ENCODE measurements at places on chromosomes 13 and 19.

- no peak for DNase-seq
Measured at GRCh38 chr13:109331011-109331433, 455.4 kb downstream of the IRS2 start.

DNA sequence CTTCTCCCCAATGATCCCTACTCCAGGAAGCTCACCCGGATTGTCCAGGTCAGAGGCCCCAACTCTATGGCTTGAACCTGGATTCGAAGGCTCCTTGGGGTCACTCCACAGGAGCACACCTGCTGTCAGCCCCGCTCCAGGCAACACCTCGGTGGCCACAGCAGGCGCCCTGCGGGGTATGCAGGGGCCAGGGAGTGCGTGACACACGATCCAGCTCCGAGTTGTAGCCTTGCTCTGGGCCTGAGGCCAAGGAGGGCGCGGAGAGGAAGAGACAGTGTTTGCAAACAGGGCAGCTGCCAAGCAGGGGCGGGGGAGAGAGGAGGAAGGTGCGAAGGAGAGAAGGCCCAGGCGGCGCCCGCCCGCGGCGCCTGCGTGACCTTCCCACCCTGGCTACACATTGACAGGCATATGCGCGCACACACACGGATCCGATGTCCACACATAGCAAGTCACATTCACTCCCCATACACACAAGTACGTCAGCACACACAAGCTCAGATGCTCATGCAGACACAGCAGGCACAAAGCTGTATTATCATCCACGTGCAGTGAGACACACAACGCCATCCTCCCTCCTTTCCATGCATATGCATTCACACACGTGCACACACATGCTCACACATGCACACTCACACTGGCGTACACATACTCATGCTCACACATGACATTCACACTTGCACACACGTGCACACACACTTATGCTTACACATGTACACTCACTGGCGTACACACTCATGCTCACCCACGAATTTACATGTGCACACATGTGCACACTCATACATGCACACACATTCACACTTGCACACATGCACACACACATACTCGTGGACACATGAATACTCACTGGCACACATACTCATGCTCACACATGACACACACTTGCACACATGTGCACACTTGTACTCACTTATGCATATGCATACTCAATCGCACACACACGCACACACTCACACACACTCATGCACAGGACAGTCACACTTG is 10.4 kb downstream of the SBK2 start:
- DNase-seq: no peak

- DNase-seq: peak; percentile 71
Measured at GRCh38 chr13:99371956-99372355, 64.8 kb upstream of the GPR183 start.

GRCh38 chr13:26555413-26555812 is 2.1 kb upstream of the WASF3 start:
- no peak for DNase-seq

DNA sequence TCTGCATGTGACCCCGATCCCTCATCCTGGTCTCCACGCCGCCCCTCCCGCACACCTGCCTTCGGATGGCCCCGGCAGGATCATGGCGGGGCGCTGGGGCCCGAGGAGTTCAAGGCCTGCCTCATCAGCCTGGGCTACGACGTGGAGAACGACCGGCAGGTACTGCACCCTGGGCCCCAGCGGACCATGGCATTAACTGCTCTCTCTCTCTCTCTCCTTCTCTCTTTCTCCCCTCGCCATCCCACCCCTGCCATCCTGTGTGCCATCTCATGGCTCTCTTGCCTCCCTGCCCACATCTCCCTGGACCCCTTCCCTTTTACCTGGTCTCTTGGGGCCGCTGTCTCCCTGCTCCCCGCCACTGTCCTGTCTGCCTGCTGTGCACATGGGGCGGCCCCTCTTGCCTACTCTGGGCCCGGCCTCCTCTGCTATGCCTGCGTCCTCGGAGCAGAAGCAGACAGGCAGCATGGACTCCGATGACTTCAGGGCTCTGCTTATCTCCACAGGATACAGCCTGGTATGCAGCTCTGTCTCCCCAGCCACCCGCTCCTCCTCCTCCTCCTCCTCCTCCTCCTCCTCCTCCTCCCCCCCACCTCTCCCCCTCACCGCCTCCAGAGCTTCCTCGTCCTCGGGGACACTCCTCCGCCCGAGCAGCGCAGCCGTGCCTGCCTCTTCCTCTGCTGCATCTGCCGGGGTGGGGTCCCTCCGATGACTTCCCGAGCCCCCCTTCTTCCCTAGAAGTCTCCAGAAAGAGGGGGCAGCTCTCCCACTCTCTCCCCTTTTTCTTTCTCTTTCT is 16.2 kb downstream of the CAPN12 start:
- DNase-seq: no peak

DNA sequence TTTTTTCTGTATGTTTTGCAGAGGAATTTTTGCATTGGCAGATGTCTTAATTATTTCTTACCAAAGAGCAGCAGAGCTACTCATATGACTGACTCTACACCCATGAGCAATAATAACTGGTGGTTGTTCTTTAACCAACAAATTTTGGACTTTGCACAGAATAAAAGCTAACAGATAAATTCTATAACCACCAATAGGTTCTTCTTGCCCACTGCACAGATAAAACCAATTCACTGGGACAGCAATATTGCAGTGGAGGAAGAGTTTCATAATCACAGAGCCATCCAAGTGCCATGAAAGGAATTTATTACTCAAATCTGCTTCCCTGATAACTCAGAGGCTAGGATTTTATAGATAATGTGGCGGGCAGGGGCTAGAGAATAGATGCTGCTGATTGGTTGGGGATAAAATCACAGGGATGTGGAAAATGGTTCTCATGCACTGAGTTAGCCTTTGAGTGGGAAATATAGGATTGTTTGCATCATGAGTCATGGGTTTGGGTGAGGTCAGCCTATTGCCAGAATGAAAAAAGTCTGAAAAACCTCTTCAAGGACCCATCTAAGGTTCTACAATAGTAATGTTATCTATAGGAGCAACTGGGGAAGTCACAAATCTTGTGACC is 104.3 kb upstream of the PCDH17 start:
- DNase-seq: no peak

DNA sequence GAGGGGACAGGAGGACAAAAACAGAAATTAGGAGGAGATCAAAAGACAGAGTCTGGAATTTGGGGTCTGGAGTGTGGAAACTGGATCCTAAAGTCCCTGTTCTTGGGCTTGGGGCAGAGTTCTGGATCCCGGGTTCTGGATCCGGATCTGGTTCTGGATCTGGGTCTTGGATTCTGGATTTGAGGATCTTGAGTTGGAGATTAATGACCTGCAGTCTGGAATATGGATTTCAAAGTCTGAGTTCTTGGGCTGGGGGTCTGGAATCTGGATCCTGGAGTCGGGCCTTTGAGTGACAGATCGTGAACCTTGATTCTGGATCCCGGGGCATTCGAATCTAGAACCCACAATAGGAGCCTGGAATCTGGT is 411 bp upstream of the KLK15 start:
- DNase-seq: no peak

DNA sequence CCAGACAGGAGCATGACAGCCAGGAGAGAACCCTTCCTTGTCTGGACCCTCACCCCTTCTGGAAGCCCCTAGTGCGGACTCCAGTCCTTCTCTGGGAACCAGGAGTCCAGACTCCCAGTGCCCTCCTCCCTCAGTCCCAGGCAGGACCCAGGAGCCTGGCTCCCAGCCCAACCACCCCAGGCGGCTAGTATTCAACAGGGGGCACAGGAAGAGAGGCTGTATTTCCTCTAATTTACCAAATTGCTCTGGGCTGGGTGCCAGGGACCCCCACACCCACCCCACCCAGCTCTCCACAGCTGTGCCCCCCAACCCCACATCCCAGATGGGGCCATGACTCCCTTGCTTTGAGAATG is 3.3 kb downstream of the GRIN2D start:
- no peak for DNase-seq

DNA sequence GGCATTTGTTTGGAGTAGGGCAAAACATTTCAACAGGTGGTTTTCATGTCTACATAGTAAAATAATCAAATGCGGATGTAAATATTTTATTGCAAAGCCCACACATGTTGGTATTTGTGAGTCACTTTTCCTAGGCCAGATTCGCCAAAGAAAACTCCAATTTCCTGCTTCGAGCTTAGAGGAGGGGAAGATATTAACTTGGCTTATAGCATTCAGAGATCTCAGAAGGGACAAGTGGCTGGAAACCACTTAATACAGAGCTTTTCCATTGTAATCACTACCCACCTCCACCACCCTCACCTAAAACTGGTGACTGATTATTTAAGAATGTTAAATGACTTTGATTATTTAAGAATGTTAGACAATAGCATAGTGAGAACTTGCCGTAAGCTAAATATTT is 530.6 kb upstream of the SPRY2 start:
- no peak for DNase-seq

- DNase-seq: peak; percentile 60
Measured at GRCh38 chr13:98576963-98577835, at the start of gene STK24. STK24 (minus strand) TSS chr13:98577107; CDS start chr13:98576786, 321 bp downstream.

DNA sequence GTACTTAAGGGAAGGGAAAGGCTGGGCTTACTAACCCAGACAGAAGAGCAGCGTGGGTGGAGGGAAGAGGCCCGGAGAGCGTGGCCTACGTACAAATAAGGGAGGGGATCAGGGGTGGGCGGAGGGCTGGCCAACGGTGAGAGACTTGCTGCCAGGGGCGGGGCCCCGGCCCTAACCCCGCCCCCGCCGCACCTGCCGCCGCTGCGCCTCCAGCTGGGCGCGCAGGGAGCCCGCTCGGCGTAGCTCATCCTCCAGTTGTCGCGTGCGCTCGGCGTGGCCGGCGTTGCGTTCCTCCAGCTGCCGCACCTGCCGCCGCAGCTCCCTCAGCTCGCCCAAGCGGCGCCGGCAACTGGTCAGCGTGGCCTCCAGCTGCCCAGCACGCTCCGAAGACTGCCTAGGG is 5.7 kb downstream of the HOOK2 start:
- peak; percentile 72 for DNase-seq

DNA sequence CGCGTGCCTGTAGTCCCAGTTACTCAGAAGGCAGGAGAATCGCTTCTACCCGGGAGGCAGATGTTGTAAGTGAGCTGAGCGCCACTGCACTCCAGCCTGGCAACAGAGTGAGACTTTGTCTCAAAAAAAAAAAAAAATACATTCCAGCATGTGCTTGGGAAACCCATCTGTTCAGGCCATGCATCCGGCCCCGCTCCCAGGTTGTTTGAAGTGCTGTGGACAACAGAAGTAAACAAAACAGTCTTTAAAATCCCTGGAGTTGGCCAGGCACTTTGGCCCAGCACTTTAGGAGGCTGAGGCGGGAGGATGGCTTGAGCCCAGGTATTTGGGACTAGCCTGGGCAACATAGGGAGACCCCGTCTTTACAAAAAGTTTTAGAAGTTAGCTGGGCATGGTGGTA is 3.2 kb upstream of the PTPRS start:
- no peak for DNase-seq

- peak; percentile 78 for DNase-seq
Measured at GRCh38 chr19:45164577-45165335, 4.0 kb upstream of the NKPD1 start.

DNA sequence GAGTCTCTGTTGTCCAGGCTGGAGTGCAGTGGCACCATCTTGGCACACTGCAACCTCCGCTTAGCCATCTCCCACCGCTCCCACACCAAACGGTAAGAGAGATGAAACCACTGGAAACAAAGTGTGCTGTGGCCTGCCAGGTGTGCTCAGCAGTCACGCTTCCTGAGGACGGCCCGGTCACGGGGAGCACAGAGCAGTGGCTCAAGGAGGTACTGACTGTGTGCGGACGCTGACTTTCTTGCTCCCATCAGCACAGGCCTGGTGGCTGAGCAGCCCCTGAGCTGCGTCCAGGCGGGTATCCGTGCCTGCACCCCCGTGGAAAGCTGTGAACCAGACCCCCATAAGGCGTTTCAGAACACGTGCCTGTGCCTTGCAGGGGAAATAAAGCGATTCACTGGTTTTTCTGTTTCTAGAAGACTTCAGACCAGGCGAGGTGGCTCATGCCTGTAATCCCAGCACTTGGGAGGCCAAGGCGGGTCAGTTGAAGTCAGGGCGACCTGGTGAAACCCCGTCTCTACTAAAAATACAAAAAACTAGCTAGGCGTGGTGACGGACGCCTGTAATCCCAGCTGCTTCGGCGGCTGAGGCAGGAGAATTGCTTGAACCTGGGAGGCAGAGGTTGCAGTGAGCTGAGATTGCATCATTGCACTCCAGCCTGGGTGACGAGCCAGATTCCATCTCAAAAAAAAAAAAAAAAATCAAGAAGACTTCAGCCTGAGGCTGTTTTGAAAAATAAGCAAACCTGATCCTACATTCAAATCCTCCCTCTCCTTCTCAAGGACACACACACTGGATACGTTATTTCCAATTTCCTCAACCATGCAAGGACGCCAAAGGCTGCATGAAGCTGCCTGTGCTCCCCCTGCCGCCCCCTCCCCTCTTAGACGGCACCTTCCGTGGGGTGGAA is 25.5 kb downstream of the ADPRHL1 start:
- no peak for DNase-seq

DNA sequence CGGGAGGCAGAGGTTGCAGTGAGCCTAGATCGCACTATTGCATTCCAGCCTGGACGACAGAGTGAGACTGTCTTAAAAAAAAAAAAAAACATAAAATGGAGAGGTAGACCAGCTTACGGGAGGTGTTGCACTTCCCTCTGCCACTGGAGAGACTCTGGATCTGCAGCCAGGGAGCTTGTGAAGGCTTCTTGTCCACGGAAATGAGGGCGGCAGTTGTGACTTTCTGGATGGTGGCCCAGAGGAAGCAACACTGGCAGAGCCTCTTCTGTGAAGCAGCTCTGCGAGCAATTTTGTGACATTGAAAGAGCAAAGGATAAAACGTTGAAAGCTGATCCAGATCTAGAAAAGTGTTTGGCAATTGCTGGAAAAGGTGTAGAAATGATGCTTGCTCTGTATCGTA is 10.4 kb downstream of the SPINT2 start:
- DNase-seq: no peak

GRCh38 chr19:29086182-29086581 is 126.8 kb downstream of the UQCRFS1 start:
- DNase-seq: no peak

GRCh38 chr13:33351319-33351718 is 65.8 kb upstream of the STARD13 start:
- DNase-seq: no peak

GRCh38 chr19:7681340-7682174 is 924 bp downstream of the TRAPPC5 start:
- DNase-seq: peak; percentile 91

DNA sequence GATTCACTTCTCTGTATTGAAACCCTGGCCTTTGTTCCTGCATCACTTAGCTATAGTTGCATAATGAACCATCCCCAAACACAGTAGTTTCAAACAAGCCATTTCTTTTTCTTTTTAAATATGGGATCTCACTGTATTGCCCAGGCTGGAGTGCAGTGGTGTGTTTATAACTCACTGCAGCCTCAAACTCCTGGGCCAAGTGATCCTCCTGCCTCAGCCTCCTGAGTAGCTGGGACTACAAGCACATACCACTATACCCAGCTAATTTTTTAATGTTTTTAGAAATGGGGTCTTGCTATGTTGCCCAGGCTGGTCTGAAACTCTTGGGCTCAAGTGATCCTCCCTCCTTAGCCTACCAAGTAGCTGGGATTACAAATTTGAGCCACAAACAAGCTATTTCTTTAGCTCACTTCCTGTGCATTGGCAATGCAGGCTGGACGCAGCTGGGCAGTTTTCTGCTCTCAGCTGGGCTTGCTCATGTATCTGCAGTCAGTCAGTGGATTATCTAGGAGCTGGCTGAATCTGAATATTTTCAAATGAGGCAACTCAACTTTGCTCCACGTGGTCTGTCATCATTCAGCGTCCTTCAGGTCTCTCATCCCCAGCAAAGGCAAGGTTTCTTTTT is 49.5 kb upstream of the SIN3B start:
- DNase-seq: no peak

Data from activated CD4-positive, alpha-beta T cell treated with anti-CD3 and anti-CD28 coated beads, Interleukin-2, amount 50 U/mL, for 48 hours (primary cell).